ENCODE measurements at places on chromosomes 12 and 14.

DNA sequence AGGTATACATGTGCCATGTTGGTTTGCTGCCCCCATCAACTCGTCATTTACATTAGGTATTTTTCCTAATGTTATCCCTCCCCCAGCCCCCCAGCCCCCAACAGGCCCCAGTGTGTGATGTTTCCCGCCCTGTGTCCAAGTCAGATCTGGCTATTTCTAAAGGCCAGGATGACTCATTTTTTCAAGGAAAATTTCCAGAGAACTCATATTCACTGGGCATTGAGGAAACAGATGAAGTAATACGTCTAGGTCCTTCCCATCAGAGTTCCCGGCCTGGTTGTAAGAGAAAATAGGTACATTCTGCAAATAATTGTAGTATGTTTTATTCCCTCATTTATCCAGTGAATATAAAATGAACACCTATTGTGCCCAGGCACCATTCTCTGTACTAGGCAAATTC lies 345.2 kb downstream of the BCL11B start:
- no peak overlapping the region for H3K27ac ChIP-seq
- H3K36me3 ChIP-seq = no peaks in the 10 kb centered on the region
- no peaks in the 10 kb centered on the region for H3K4me1 ChIP-seq
- no peak for DNase-seq

DNA sequence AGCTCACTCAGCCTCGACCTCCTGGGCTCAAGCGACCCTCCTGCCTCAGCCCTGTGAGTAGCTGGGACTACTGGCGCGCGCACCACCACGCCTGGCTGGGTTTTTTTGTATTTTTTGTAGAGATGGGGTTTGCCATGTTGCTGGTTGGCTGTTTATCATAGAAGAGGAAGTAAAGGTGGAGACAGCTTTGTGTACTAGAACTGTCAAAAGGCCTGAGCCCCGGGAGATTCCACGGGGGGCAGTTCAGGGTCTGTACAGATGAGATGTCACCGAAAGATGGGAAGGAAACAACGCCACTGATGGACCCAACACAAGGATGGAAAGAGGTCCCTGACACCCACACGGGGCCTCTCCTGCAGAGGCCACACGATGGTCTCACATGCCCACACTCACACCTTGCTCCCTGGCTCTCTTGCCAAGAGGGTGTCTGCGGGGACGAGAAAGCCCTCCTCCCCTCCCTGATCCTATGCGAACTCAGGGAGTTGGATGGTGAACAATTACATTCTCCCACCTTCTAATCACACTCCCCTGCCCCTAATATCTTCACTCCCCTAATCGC lies 66.6 kb downstream of the KDM2B start:
- no peak overlapping the region for H3K27ac ChIP-seq
- no peak overlapping the region for H3K4me3 ChIP-seq
- H3K36me3 ChIP-seq = no peaks in the 10 kb centered on the region

DNA sequence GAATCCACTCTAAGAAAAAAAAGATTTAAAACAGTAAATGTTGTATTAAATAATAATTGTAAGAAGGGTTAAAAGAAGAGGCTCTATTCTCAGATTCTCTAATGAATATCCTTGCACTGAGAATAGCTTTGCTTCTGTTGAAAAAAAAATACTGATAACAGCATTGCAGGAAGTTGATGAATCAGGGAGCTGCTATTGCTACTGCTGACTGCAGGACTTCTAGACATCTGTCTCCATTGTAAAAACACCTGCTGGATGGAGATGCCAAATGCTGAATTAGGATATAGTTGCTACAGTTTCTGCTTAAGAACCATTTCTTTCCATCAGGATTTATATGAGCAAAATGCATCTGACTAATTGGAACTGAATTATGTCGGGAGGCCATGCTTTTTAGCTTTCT lies 50.3 kb upstream of the ANP32D start:
- H3K4me3 ChIP-seq = no peak overlapping the region
- H3K4me1 ChIP-seq = no peaks in the 10 kb centered on the region
- H3K27me3 ChIP-seq = peaks cover 7% of the 10 kb centered on the region
- no peak overlapping the region for H3K27ac ChIP-seq
- DNase-seq = no peak

DNA sequence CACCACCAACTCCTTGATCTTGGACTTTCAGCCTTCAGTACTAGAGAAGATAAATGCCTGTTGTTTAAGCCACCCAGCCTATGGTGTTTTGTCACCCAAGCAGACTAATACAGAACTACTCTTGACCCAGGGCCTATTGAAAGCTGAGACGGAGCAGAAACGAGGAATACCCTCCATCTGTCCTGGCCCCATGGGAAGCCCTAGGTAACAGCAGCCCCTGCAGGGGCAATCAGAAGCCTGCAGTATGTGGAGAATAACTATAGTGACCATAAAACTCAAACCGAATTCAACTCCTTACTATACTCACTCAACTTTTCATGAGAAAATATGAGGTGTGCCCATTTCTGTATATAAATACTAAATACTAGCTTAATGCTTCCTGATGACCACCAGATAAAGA lies 307.4 kb downstream of the NUAK1 start:
- H3K36me3 ChIP-seq = no peaks in the 10 kb centered on the region
- H3K4me1 ChIP-seq = no peaks in the 10 kb centered on the region
- no peak for DNase-seq
- no peaks in the 10 kb centered on the region for H3K27me3 ChIP-seq

GRCh38 chr14:80575763-80576162 lies 364.5 kb upstream of the DIO2 start:
- no peaks in the 10 kb centered on the region for H3K27me3 ChIP-seq
- DNase-seq = no peak
- H3K4me3 ChIP-seq = no peak overlapping the region
- H3K4me1 ChIP-seq = no peaks in the 10 kb centered on the region

DNA sequence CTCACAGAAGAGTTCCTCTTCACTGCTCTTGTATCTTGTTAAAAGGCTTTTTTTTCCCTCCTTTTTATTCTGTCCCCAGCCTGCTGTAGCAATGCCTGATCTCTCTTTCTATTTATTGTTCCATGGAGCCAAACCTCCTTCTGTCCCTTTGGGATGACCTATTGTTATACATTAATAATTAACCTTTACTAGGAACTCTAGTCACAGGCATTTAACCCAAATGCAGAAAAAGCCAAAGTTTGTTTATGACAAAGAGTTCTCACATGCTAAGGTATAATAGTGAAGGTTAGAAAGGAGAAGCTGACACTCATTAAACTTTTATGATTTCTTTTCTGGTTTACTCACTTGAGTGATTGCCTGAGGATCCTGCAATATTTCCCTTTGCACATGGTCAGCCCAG lies 535.8 kb downstream of the NRXN3 start:
- no peak overlapping the region for H3K27ac ChIP-seq
- no peak for DNase-seq
- no peaks in the 10 kb centered on the region for H3K4me1 ChIP-seq
- no peak overlapping the region for H3K4me3 ChIP-seq

DNA sequence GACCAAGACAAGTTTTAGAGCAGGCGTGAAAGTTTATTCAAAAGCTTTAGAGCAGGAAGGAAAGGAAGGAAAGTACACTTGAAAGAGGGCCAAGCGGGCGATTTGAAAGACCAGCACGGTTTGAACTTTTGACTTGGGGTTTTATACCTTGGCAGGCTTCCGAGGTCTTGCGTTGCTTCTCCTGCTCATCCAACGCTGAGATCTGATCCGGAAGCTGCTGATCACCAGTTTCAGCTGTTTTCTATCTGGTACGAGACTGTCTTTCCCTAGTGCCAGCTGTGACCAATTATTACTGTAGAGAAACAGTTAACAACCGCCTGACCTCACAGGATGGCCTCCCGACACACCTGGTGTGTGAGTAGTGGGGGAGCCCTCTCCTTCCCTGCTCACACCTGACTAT lies 20.6 kb upstream of the SNRPF start:
- DNase-seq = no peak
- H3K36me3 ChIP-seq = no peaks in the 10 kb centered on the region
- no peak overlapping the region for H3K27ac ChIP-seq
- 0 out of 2 replicates have a peak, but pooled peaks cover 4% of the 10 kb centered on the region for H3K27me3 ChIP-seq

DNA sequence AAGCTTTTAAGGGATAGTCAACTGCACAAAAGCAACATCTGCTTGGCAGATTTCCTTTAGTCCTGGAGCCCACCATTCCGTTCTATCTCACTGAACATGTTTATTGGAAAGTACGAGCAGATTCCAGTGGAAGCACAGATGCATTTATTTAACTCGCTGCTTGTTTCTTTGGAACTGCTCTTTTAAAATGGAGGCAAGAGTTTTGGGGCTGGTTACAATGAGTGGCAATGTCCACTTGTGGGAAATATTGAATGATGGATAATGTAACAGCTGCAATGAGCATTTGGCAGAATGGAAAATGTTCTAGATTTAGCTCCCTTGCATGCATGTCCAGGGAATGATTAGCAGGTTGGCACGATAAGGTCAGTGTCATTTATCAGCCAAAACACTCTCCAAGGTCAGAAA lies 163.0 kb downstream of the ATP23 start:
- H3K27me3 ChIP-seq = no peaks in the 10 kb centered on the region
- H3K27ac ChIP-seq = no peak overlapping the region

- no peaks in the 10 kb centered on the region for H3K4me1 ChIP-seq
- H3K36me3 ChIP-seq = no peaks in the 10 kb centered on the region
- no peak overlapping the region for H3K4me3 ChIP-seq
- no peaks in the 10 kb centered on the region for H3K27me3 ChIP-seq
- H3K27ac ChIP-seq = no peak overlapping the region
These were observed 166.5 kb upstream of the GSC start for GRCh38 chr14:94936401-94936892.

DNA sequence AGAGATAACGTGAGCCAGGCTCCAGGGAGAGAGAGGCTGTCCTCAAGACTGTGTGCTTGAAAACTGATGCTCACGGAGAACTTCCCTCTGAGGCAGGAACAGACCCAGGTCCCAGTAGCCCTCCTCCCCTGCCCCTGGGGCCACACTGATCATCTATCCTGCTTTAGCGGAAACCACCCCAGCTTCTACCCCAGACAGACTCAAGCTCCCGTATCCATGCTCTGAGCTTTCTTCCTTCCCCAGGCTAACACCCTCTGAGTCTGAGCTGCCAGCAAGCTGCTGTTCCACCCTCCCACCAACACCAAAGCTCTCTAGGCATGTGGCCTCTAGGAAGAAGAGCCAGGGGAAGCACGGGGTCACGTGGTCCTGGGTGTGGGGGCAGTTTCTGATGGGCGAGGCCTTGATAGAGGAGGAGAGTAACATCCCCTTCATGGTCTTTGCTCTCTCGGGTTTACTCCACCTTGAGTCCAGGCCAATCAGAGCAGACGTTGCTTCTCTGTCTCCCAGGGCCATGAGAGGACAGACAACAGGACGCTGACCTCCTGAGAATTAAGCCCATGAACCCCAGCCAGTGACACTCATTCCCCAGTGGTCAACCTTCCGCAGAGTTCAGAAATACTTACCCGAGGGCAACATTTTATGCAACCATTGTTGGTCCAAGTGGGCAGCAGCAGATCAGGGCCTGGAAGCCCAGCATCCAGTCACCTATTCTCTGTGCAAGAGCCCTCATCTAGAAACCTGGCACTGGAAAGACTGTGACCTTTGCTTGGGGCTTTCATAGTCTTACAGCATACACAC lies 1.4 kb downstream of the PCK2 start:
- H3K4me3 ChIP-seq = peak overlapping the region; percentile 85
- no peak overlapping the region for H3K27ac ChIP-seq
- no peaks in the 10 kb centered on the region for H3K36me3 ChIP-seq
- peaks cover 20% of the 10 kb centered on the region for H3K4me1 ChIP-seq
- DNase-seq = no peak

- H3K4me3 ChIP-seq = no peak overlapping the region
- no peaks in the 10 kb centered on the region for H3K36me3 ChIP-seq
- no peak overlapping the region for H3K27ac ChIP-seq
- no peaks in the 10 kb centered on the region for H3K4me1 ChIP-seq
- no peaks in the 10 kb centered on the region for H3K27me3 ChIP-seq
- DNase-seq = no peak
These were observed 363.6 kb downstream of the TMEM132D start for GRCh38 chr12:129540249-129540648.

- no peaks in the 10 kb centered on the region for H3K36me3 ChIP-seq
- no peaks in the 10 kb centered on the region for H3K27me3 ChIP-seq
- no peak overlapping the region for H3K27ac ChIP-seq
- no peak overlapping the region for H3K4me3 ChIP-seq
These were observed 260.0 kb downstream of the CACNA1C start for GRCh38 chr12:2312770-2313169.

DNA sequence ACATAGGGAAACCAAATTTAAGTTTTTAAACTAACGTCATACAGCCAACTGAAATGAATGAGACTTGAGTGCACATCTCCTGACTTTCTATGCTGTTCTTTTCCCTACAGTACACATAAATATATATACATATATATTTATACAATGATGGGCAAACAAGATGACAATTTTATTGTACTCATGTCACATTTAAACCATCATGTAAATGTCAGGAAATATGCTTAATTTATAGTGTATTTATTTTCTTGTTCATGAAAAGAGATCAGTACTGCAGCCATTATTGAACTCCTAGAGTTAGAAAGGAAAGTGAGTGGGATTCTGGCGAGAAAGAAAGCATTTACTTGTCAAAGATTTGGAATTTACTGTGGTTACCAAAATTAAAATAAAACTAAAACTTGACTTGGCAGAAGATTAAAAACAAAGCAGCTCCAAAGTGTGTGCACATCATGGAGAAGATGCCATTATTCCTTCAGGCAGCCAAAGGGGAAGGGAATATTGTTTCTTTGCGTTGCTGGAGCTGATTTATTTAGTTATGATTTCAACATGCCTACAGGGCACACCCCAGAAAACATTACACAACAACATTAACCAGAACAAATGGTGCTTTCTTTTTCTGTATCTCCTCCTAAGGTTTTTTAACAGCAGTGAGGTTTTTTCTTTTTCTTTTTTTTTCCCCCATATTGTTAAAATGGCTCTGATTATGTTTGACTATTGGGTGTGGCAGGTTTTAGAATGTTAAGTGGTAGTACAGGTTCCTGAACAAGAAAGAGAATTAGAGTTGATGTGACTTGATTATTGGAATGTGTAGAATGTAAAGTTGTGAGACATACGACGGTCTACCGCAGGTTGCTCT lies 144.6 kb downstream of the RAD51B start:
- H3K27ac ChIP-seq = no peak overlapping the region
- no peaks in the 10 kb centered on the region for H3K36me3 ChIP-seq
- H3K4me3 ChIP-seq = no peak overlapping the region
- no peak for DNase-seq
- no peaks in the 10 kb centered on the region for H3K27me3 ChIP-seq

DNA sequence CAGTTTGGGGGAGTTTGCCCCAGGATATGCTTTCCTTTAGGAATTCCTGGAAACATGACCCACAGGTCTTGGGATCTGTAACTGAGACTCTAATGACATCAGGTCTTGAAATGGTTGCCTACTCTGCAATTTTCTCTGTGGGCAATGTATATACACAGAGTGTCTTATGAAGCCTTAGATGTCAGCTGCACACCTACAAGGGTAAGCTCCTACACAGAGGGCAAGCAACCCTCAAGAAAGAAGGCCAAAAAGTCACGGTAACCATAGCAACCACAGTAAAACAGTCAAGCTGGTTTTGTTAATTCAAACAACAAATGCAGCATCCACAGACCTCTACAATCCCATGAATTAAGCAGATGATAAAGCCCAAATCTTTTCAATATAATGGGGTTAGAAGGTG lies 293.0 kb downstream of the SSPN start:
- no peak overlapping the region for H3K27ac ChIP-seq
- H3K4me3 ChIP-seq = no peak overlapping the region
- H3K4me1 ChIP-seq = no peaks in the 10 kb centered on the region
- H3K36me3 ChIP-seq = peaks cover 31% of the 10 kb centered on the region
- H3K27me3 ChIP-seq = no peaks in the 10 kb centered on the region

- no peak for DNase-seq
- H3K27ac ChIP-seq = no peak overlapping the region
- H3K4me1 ChIP-seq = no peaks in the 10 kb centered on the region
- no peaks in the 10 kb centered on the region for H3K36me3 ChIP-seq
These were observed 62.3 kb downstream of the UNC79 start for GRCh38 chr14:93493054-93493453.

GRCh38 chr12:63848450-63848849 lies 4.0 kb downstream of the SRGAP1 start:
- no peak overlapping the region for H3K4me3 ChIP-seq
- peaks cover 11% of the 10 kb centered on the region for H3K4me1 ChIP-seq
- no peaks in the 10 kb centered on the region for H3K27me3 ChIP-seq
- DNase-seq = no peak
- H3K36me3 ChIP-seq = peaks cover 6% of the 10 kb centered on the region

All from SJSA1 (cell line).